ENCODE measurements at places on chromosomes 6 and 20. TPM values are rescaled to one million over a fixed set of nuclear protein-coding genes. Genes with fewer than 3 reads are reported as not detected.

Gene LAMA2
- polyA plus RNA-seq, result 13.4 TPM

GRCh38 chr6:7882505-7883257 is 27.9 kb downstream of the TXNDC5 start:
- no peaks in the 10 kb centered on the region for H3K27me3 ChIP-seq
- no peak overlapping the region for H3K4me3 ChIP-seq
- H3K27ac ChIP-seq, result no peak overlapping the region
- peaks cover 48% of the 10 kb centered on the region for H3K36me3 ChIP-seq

Gene RBM24
- 190 TPM for polyA plus RNA-seq

Gene TREM1
- polyA plus RNA-seq, result not detected

Gene HCK
- polyA plus RNA-seq, result not detected

- no peak overlapping the region for H3K4me3 ChIP-seq
- no peak for DNase-seq
- no peak overlapping the region for H3K27ac ChIP-seq
- no peaks in the 10 kb centered on the region for H3K27me3 ChIP-seq
- H3K4me1 ChIP-seq, result peaks cover 6% of the 10 kb centered on the region
These were observed 15.7 kb upstream of the SSTR4 start for GRCh38 chr20:23019403-23019802.

GRCh38 chr6:113671421-113671820 is 185.7 kb upstream of the MARCKS start:
- no peak overlapping the region for H3K4me3 ChIP-seq
- peaks cover 8% of the 10 kb centered on the region for H3K4me1 ChIP-seq
- DNase-seq, result no peak
- H3K36me3 ChIP-seq, result no peaks in the 10 kb centered on the region
- H3K27me3 ChIP-seq, result no peaks in the 10 kb centered on the region

Gene LST1
- polyA plus RNA-seq, result not detected

DNA sequence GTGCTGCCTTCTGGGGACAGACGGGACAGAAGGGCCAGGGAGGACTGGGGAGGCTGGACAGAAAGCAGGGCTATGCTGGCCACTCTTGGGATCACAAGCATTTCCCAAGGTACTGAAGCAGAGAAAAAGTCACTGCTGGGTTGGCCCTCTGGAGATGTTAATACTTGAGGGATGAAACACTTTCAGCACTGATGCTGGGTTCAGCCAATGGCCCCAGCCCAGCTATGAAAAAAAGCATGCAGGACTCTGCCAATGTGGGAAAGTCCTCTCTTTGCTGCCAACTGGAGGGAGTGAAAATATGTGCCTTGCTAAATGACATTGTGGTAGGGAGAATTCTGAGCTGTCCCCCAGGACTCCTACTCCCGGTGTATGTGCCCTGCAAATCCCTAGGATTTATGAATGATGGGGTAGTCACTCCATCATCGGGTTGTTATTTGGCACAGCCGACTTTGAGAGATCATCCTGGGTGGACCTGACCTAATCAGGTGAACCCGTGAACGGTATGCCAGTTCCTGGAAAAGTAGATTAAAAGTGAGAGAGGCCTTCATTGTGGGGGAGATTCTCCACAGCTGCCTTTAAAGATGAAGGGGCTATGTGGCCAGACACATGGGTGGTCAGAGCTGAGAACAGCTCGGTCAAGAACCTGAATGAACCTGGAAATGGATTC is 119.9 kb upstream of the TRAF3IP2 start:
- no peak overlapping the region for H3K4me3 ChIP-seq
- H3K4me1 ChIP-seq, result no peaks in the 10 kb centered on the region
- DNase-seq, result no peak
- no peaks in the 10 kb centered on the region for H3K36me3 ChIP-seq
- H3K27me3 ChIP-seq, result no peaks in the 10 kb centered on the region
- H3K27ac ChIP-seq, result no peak overlapping the region

- H3K36me3 ChIP-seq, result no peaks in the 10 kb centered on the region
- no peak overlapping the region for H3K4me3 ChIP-seq
- no peaks in the 10 kb centered on the region for H3K4me1 ChIP-seq
- H3K27ac ChIP-seq, result no peak overlapping the region
These were observed 5.7 kb downstream of the GTSF1L start for GRCh38 chr20:43721097-43721428.

Gene HLA-DPB1
- polyA plus RNA-seq, result 11.1 TPM

- H3K4me3 ChIP-seq, result no peak overlapping the region
- H3K4me1 ChIP-seq, result peaks cover 8% of the 10 kb centered on the region
- no peaks in the 10 kb centered on the region for H3K36me3 ChIP-seq
- peak; percentile 0 for DNase-seq
These were observed 881.1 kb downstream of the EPHA7 start for GRCh38 chr6:92538275-92538674.

DNA sequence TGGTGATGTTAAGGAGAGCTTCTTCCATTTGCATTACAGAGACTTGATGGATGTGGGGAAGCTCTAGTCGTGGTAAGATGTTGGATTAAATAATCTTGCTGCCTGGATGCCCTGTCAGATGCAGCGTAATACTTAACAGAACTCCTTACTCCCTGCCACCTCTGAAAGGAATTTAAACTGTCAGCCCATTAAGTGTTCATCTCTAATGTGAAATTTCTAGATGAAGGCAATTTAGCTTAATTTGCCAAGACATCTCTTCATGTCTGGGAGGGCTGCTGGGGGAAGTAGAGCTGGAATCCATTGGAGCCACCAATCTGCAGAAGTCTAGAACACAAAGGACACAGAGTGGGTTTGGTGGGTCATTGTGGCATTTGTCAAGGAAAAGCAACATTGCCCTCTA is 64.4 kb downstream of the SOBP start:
- DNase-seq, result no peak
- no peak overlapping the region for H3K27ac ChIP-seq
- H3K4me1 ChIP-seq, result no peaks in the 10 kb centered on the region
- no peaks in the 10 kb centered on the region for H3K36me3 ChIP-seq
- no peaks in the 10 kb centered on the region for H3K27me3 ChIP-seq

DNA sequence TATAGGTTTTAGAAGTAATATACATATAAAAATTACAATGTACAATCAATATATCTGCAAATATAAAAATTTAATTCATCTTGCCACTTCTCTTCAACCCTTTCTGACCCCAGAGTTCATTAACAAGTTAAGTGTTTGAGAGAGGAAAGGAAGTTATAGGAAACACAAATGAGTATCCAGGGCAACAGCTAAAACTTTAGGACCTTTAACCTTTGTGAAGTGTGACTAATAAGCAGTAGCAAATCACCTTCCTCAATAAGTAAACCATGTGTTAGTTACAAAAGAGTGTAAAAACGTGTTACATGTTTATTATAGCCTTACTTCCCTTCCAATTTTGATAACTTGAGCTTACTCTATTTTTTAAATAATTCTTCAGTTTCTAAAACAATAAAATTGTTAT is 73.4 kb upstream of the SIM1 start:
- no peak overlapping the region for H3K27ac ChIP-seq
- no peak overlapping the region for H3K4me3 ChIP-seq
- DNase-seq, result no peak

DNA sequence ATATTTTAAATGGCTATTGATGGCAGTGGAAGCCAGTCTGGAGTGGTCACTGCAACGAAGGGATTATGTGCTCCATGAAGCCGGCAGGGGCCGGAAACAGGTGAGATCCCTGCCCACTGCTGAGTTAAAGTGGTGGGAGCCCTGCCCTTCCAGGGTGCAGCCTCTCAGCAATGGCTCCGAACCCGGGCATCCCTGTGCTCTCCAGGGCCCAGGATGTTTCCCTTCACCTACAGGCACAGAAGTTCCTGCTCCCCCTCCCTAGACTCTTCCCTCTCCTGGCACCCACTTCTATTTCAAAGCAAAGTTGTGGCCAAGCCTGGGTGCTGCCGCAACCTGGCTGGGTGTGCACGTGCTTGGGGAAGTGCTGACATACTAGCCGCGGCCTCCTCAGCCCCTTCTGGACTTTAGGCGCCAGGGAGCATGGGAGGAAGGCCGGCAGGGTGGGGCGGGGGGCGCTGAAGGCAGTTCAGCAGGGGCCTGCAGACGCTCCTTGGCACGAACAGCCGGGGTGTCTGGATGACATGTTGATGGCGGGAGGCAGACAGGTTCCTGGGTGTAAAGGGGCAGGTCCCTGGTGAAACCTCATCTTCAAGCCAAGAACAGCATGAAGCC is 452.3 kb downstream of the HTR1B start:
- H3K27me3 ChIP-seq, result no peaks in the 10 kb centered on the region
- H3K4me1 ChIP-seq, result peaks cover 7% of the 10 kb centered on the region
- no peaks in the 10 kb centered on the region for H3K36me3 ChIP-seq
- H3K4me3 ChIP-seq, result no peak overlapping the region

GRCh38 chr6:101711518-101711917 is 318.0 kb downstream of the GRIK2 start:
- no peaks in the 10 kb centered on the region for H3K27me3 ChIP-seq
- H3K27ac ChIP-seq, result no peak overlapping the region
- H3K4me1 ChIP-seq, result no peaks in the 10 kb centered on the region
- DNase-seq, result no peak
- H3K4me3 ChIP-seq, result no peak overlapping the region

DNA sequence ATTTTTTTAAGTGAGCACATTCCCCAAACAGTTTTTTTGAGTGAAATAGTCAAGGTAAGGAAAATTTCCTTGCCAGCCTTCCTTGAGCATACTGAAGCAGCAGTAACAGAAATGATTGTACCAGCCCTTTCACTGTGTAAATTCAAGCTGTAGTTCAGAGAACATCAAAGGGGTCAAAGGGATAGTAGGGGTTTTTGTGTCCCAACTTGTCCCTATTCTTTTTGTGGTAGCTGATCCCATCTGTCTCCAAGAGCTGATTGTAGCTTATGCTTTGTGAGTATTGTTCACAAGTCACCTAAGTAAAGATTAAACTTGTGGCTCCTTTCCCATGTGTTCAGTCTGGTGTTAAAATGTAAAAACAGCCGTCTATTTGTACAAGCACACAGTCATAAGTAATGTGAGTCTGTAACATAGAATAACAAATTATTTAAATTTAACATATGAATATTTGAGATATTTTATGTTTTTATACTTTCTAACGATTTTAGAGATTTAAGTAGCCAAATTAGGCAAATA is 185.0 kb downstream of the CENPW start:
- H3K27ac ChIP-seq, result no peak overlapping the region
- no peaks in the 10 kb centered on the region for H3K36me3 ChIP-seq
- no peak for DNase-seq
- peaks cover 3% of the 10 kb centered on the region for H3K4me1 ChIP-seq

DNA sequence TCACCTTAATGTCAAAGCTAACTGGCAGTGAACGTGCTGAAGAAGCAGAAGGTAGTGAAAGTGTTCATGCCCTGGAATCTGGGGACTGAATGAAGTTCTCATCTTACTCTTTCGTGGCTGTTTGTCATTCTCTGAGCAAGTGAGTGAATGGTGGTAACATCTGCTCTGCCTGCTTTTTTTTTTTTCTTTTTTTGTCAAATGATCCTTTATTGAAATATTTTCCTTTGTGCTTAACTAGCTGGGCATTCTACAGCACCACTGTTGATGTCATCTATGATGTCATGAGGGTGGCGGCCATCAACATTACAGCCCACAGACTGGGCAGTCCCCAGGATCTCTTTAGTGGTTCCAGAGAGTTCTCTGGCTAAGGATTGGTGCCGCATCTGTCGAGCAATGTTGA is 65.2 kb downstream of the RIN2 start:
- H3K27me3 ChIP-seq, result no peaks in the 10 kb centered on the region
- H3K4me1 ChIP-seq, result peaks cover 17% of the 10 kb centered on the region
- no peak overlapping the region for H3K4me3 ChIP-seq
- H3K36me3 ChIP-seq, result no peaks in the 10 kb centered on the region
- DNase-seq, result no peak

GRCh38 chr20:53948383-53949318 is 121.7 kb downstream of the BCAS1 start:
- no peak overlapping the region for H3K4me3 ChIP-seq
- H3K27ac ChIP-seq, result no peak overlapping the region
- no peaks in the 10 kb centered on the region for H3K36me3 ChIP-seq
- H3K27me3 ChIP-seq, result no peaks in the 10 kb centered on the region
- no peak for DNase-seq
- no peaks in the 10 kb centered on the region for H3K4me1 ChIP-seq

GRCh38 chr6:55954436-55954835 is 79.0 kb upstream of the BMP5 start:
- no peak overlapping the region for H3K4me3 ChIP-seq
- H3K4me1 ChIP-seq, result no peaks in the 10 kb centered on the region
- no peak for DNase-seq
- H3K27me3 ChIP-seq, result no peaks in the 10 kb centered on the region

- peaks cover 7% of the 10 kb centered on the region for H3K4me1 ChIP-seq
- no peaks in the 10 kb centered on the region for H3K27me3 ChIP-seq
- no peak overlapping the region for H3K4me3 ChIP-seq
These were observed 68.6 kb downstream of the HDDC2 start for GRCh38 chr6:125233202-125233601.

GRCh38 chr6:146884728-146885127 is 286.0 kb downstream of the ADGB start:
- H3K27ac ChIP-seq, result no peak overlapping the region
- H3K4me3 ChIP-seq, result no peak overlapping the region
- H3K4me1 ChIP-seq, result no peaks in the 10 kb centered on the region
- no peak for DNase-seq
- no peaks in the 10 kb centered on the region for H3K27me3 ChIP-seq

DNA sequence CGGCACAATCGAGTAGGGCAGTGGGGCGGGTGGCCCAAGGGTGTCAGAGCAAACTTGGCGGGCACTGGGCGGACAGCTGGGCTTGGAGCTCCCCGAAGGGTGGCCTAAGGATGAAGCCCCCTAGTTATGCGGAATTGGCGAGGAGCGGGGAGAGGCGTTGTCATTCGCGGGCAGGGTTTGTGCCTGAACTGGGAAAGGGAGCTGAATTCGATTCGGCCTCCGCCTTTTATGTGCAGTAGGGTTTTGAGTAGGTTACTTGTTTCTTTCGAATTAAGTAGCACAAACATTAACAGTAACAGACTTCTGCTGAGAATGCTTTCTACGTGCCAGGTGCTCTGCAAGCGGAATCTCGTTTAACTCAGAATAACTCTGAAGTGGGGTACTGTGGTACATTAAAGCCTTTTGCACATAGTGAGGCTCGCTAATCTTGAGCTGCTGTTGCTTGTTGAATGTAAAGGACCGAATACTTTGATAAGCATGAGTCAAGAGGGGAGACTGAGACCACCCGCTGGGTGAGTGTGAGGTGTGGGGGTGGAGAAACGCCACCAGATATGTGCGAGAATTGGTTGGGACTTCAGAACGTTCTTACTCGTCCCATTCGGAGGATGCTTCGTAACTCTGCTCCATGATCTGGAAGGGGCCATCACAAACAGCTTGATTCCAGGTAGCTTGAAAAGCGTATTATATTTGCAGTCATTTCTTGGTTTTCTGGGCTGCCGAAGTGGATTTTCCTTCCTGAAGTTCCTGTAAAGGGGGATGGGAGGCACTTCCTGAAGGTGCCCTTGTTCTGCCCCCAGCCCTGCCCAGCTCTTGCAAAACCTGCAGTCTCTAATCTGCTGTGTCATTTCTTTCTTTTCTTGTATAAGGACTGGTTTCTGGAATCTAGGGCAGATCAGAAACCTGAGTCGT is 833 bp downstream of the RAB5IF start:
- peak overlapping the region; percentile 86 for H3K4me3 ChIP-seq
- peaks cover 16% of the 10 kb centered on the region for H3K36me3 ChIP-seq
- H3K4me1 ChIP-seq, result peaks cover 5% of the 10 kb centered on the region
- H3K27ac ChIP-seq, result peak overlapping the region; percentile 87

Gene CNR1
- 0.69 TPM for polyA plus RNA-seq

- H3K27me3 ChIP-seq, result no peaks in the 10 kb centered on the region
- DNase-seq, result no peak
- no peak overlapping the region for H3K4me3 ChIP-seq
- H3K4me1 ChIP-seq, result no peaks in the 10 kb centered on the region
These were observed 63.4 kb downstream of the RNF182 start for GRCh38 chr6:13988049-13988738.

Gene TRAPPC3L
- polyA plus RNA-seq, result not detected
